CD4-positive, alpha-beta T cell treated with Interleukin-15 for 1 hour (primary cell): ENCODE measurements at places on chromosomes 16 and 17.

DNA sequence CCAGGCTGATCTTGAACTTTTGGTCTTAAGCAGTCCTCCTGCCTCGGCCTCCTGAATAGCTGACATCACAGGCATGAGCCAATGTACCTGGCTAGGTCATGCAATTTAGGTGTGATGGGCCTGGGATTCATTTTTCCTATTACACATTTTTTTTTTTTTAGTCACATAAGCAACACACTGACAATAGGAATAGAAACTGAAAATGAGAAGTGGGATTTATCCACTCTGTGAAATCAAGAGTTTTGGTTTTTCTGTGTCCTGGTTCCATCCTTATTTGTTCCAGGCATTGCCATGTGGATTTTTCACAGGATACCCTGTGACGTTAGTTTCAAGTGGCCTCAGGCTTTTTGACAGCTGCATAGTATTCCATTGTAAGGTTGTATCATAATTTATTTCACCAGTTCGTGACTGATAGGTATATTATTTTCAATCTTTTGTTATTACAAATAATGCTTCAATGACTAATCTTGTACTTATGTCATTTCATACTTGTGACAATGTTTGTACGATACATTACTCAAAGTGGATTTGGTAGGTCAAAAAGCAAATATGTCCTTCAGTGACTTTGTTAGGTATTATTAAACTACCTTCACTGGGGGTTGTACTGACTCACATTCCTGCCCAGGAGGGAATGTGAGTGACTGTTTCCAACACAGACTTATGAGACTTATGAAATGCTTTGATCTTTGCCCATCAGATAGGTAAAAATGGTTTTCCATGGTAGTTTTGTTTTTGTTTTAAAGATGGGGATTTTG lies 10.6 kb downstream of the ADCY7 start:
- no peak for DNase-seq

- no peak for DNase-seq
Observed at GRCh38 chr17:81656835-81657234, 493 bp upstream of the PDE6G start.

DNA sequence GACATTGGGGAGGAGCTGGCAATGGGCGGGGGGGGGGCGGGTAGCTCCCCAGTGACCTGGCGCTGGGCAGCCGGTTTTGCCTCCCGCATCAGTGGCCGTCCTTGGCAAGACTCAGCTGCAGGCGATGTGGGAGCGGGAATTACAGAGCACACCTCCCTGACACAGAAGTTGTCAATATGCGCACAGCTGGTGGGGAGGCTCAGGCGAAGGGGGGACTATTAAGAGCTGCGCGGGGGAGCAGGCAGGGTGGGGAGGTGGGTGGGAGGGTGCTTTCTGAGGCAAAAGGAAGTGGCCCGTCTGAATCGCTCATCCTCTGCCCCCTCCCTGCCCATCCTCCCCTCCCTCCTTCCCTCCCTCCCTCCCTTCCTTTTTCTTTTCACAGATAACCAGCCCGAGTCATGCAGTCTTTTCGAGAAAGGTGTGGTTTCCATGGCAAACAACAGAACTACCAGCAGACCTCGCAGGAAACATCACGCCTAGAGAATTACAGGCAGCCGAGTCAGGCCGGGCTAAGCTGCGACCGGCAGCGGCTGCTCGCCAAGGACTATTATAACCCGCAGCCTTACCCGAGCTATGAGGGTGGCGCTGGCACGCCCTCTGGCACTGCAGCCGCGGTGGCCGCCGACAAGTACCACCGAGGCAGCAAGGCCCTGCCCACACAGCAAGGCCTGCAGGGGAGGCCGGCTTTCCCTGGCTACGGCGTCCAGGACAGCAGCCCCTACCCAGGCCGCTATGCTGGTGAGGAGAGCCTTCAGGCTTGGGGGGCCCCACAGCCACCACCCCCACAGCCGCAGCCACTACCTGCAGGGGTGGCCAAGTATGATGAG lies 44.0 kb downstream of the SREBF1 start:
- DNase-seq, result peak; percentile 80

- DNase-seq, result no peak
Observed at GRCh38 chr17:7205561-7205960, 14.1 kb downstream of the DLG4 start.

DNA sequence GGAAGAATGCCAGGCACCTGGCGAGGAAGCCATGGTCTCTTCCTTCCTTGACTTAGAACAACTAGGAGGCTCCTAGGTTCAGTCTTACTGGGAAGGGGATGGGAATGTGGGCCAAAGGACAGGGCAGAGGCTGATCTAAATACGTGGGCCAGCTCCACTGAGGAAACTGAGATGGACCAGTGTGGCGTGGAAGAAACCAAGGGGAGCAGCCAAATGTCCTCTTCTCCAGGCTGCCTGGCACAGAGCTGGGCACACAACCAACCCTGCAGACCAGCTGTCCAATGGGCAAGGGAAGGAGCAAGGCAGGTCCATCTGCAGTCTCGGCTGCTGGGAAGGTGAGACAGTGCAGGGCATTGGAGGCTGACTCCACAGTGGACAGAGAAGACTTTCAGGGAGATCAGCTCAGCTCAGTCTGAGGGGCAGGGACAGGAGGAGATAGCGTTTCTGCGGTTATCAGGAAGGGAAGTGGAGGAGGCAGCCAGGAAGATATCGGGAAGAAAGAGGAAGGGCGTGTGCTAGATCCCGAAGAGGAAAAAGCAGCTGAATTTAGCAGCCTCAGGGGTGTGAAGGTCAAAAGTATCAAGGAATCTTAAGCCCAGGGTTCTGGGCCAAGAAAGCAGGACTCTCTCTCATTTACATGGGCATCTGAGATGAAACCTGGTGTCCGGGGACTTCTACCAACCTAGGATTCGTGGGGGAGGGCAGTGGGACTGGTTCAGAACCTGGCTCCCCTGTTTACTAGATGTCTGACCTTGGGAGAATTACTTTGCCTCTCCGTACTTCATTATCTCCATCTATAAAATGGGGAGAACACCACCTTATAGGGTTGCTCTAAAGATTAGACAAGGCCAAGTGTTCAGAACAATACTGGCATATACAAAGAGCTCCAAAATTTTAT lies 1.8 kb downstream of the KIFC3 start:
- no peak for DNase-seq

- no peak for DNase-seq
Observed at GRCh38 chr16:71559855-71560254, 17.0 kb downstream of the TAT start.

- no peak for DNase-seq
Observed at GRCh38 chr17:12993631-12994030, 24.2 kb downstream of the ELAC2 start.
